ENCODE measurements at places on chromosomes 1 and 21. TPM values are rescaled to one million over a fixed set of nuclear protein-coding genes. Genes with fewer than 3 reads are reported as not detected.

The JMJD4 gene
- total RNA-seq: 43.2 TPM

The LENEP gene
- total RNA-seq: not detected

The ZNF593OS gene
- not detected for total RNA-seq

The ZNF683 gene
- total RNA-seq: not detected

The C1orf185 gene
- total RNA-seq: not detected

The SH2D1B gene
- not detected for total RNA-seq

DNA sequence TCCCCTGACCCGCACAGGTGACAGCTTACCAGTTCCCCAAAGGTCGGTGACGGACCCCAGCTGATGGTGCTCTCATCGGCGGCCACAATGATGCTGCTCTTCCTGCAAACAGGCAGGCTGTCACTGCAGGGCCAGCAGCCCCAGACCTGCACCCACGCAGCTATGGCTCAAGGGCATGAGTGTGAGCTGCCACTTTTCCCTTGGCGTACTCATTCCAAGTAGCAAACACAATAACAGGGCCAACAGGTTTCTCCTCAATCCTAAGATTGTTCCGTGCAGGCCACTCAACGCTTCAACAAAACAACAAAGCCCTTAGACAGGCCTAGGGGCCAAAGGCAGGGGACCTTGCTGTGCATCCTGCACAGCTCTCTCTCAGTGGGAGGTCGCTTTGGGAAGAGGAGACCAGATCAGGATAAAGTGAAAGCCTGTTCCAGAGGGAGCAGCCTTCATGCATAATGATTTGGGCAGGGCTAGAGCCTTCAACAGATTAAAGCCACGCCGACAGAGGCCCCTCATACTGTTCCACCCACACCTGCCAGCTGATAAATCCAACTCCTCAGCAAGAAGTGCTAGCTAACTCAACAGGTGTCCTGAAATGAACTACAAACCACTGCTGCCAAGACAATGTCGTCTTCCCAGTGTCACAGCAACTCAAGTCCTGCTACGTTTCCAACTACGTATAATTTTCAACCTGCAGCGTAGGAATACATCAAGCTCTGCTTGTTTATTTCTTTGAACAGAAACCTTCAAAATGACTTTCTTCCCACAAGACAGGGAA, 27.2 kb downstream of the RCC2 start:
- peak overlapping the region; percentile 23 for H3K27ac ChIP-seq
- no peak for DNase-seq
- no peaks in the 10 kb centered on the region for H3K4me1 ChIP-seq
- no peaks in the 10 kb centered on the region for H3K27me3 ChIP-seq
- H3K36me3 ChIP-seq: peaks cover 99% of the 10 kb centered on the region

DNA sequence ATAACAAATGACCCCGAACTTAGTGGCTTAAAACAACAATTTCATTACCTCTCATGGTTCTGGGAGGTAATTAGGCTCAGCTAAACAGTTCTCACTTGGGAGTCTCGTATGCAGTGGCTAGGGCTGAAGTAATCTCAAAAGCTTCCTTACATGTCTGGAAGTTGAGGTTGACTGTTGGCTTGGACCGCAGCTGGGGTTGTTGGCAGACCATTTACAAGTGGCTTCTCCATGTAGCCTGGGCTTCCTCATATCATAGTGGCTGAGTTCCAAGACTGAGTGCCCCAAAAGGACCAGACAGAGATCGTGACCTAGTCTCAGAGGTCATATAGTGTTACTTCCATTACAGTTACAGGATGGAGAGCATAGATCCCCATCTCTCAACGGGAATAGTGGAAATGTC, 2.4 kb upstream of the POGZ start:
- H3K4me1 ChIP-seq: no peaks in the 10 kb centered on the region
- peaks cover 16% of the 10 kb centered on the region for H3K27me3 ChIP-seq
- no peak overlapping the region for H3K4me3 ChIP-seq
- H3K36me3 ChIP-seq: no peaks in the 10 kb centered on the region
- DNase-seq: no peak

DNA sequence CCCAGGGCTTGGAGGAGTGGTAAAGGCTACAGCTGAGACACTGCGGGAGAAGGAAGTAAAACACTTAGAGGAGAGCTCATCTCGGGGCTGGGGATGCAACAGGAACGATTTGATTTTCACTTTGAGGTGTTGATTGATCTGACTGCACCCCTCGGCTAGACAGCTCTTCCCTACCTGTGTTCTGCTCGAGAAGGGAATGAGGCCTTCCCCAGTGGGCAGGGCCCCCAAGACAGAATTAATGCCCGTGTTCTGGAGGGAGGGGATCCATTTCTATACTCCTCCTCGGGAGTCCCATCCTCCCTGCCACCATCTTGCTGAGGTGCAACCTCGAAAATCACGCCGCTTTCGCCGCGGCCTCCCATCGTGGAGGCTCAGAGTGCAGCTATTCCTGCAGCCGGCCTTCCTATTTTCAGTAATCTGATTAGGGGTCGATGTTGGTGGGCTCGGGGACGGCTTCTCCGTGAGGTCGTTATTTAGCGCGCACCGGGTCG, 2.4 kb downstream of the ATP2B4 start:
- H3K27me3 ChIP-seq: no peaks in the 10 kb centered on the region
- H3K4me1 ChIP-seq: peaks cover 49% of the 10 kb centered on the region
- H3K4me3 ChIP-seq: peak overlapping the region; percentile 75
- peak overlapping the region; percentile 91 for H3K27ac ChIP-seq
- no peaks in the 10 kb centered on the region for H3K36me3 ChIP-seq

GRCh38 chr1:244751271-244751895, 84.1 kb upstream of the COX20 start:
- H3K36me3 ChIP-seq: no peaks in the 10 kb centered on the region
- H3K27me3 ChIP-seq: no peaks in the 10 kb centered on the region
- DNase-seq: no peak
- no peaks in the 10 kb centered on the region for H3K4me1 ChIP-seq

DNA sequence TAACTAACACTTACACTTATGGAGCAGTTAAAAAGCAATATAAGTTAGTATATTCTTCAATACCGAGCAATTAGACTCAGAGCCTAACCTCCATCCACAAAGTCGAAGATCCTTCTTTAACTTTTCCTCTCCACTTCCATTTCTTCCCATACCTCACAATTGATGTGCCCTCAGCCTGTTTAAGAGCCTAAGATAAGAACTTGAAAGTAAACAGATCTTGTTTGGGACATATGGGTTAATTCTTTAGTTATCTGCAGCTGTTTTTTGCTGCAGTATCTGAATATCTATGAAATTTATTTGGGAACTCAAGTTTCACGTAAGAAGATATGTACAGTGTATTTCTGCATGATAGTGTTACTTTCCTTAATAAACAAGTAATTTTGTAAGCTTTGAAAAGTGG, 51.5 kb downstream of the MIGA1 start:
- H3K27me3 ChIP-seq: no peaks in the 10 kb centered on the region
- DNase-seq: no peak
- peak overlapping the region; percentile 96 for H3K27ac ChIP-seq
- H3K4me3 ChIP-seq: no peak overlapping the region
- H3K36me3 ChIP-seq: peaks cover 6% of the 10 kb centered on the region

DNA sequence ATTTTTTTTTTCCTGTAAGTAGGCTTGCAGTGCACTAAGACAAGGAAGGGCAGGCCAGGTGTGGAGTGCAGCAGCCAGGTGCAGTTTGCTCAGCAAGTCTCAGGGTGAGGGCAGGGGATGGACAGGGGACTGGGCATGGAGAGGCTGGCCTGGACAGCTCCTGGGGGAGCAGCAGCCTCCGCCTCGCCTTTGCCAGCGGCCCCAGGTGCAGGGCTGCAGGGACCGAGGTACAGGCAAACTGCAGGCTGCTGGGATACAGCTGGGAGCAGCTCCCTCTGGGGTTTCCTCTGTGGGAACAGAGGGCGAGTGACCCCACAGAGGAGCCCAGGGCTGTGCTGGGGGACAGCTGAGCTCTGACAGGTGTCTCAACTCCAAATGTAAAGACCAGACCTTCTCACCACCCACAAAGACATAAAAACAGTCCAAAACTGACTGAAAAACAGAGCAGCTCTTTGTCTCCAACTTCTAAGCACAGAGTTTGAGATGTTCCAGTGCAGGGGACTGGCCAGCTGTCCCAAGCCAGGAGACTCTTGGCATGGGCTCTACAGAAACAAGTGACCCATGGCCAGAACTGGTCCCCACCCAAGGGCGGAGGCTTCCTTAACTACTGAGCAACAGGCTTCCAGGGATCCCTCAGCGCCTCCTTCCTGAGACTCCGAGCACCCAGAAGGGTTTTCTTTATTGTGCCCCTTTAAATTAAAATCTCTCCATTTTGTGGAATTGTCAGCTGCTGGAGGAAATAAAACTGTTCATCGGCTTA, 27.7 kb upstream of the AJAP1 start:
- no peaks in the 10 kb centered on the region for H3K27me3 ChIP-seq
- H3K4me3 ChIP-seq: no peak overlapping the region
- DNase-seq: no peak
- H3K27ac ChIP-seq: no peak overlapping the region
- no peaks in the 10 kb centered on the region for H3K36me3 ChIP-seq
- H3K4me1 ChIP-seq: no peaks in the 10 kb centered on the region

DNA sequence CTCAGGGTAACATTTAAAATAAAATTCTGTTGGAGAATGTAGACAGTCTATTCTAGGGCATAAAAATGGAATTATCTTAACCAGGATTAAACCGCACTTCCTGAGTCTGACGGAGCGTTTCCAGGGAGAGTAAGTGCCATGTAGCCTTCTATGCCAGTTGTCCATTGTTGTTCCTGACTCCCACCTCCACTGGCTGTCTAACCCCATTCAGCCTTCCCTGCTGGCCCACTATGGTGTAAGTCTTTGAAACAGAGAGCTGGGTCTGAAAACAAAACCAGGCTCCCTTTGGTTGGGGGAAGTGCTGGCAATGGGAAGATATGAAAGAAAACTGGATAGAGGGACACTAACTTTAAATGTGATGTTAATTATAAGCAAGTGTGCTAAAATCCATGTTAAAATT, 71.2 kb upstream of the CNN3 start:
- H3K27ac ChIP-seq: no peak overlapping the region
- H3K4me1 ChIP-seq: no peaks in the 10 kb centered on the region
- no peak for DNase-seq
- H3K36me3 ChIP-seq: no peaks in the 10 kb centered on the region

- no peak overlapping the region for H3K4me3 ChIP-seq
- no peak for DNase-seq
- H3K27me3 ChIP-seq: no peaks in the 10 kb centered on the region
- peak overlapping the region; percentile 37 for H3K27ac ChIP-seq
Measured at GRCh38 chr1:193264313-193265065, 78.1 kb upstream of the B3GALT2 start.

DNA sequence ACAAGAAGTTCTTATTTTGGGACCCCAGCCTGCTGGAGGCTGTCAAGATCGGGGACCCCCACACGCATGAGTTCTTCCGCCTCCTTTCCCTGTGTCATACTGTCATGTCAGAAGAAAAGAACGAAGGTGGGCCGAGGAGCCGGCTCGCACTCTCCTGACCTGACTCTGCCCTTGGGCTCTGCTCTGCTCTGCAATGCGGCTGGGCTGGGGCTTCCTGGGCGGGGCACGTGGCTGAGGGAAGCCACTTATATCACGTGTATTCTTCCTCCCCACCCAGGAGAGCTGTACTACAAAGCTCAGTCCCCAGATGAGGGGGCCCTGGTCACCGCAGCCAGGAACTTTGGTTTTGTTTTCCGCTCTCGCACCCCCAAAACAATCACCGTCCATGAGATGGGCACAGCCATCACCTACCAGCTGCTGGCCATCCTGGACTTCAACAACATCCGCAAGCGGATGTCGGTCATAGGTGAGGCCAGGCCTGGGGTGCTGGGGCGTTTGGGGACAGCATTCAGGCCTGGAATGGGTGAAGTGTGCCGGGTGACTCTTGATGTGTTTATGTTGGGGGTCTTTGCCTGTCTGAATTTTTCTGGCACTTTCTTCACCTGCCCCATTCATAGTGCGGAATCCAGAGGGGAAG, 17.6 kb downstream of the ATP8B2 start:
- H3K27ac ChIP-seq: no peak overlapping the region
- no peak overlapping the region for H3K4me3 ChIP-seq
- no peak for DNase-seq
- H3K36me3 ChIP-seq: peaks cover 51% of the 10 kb centered on the region
- peaks cover 6% of the 10 kb centered on the region for H3K4me1 ChIP-seq
- H3K27me3 ChIP-seq: no peaks in the 10 kb centered on the region

DNA sequence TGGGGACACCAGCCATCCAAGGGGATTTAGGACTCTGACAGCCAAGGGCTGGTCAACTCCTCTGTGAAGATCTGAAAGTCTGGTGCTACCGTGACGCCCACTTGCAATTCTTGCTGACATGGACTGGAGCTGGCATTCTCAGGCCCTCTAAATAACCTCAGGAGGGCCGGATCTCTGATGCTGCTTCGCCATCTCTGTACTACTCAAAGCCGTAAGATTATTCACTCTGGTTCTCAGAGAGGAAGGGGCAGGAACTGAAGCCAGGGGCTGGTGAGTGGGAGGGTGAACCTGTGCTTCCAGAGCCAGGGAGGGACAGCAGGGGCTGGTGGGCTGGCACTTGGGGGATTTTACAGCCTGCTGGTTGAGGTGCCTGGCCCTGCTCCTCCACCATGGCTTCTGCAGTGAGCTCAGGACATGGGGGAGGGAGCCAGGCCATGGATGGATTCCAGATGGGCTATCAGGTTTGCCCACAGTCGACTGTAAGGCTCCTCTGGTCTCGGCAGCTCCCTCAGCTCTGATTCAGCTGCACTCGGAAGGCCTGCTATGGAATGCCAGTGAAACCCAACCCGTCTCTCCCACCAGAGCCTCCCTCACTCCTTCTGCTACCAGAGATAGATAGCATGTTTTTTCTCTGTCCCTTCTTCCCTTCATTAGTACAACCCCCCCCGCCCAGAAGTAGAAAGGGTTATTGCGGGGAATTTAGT, 84.5 kb downstream of the PLXNA2 start:
- H3K27me3 ChIP-seq: no peaks in the 10 kb centered on the region
- H3K4me1 ChIP-seq: peaks cover 32% of the 10 kb centered on the region
- H3K27ac ChIP-seq: no peak overlapping the region

GRCh38 chr1:203338335-203339036, 12.4 kb downstream of the FMOD start:
- peaks cover 6% of the 10 kb centered on the region for H3K4me1 ChIP-seq
- no peak overlapping the region for H3K27ac ChIP-seq
- peak; percentile 73 for DNase-seq
- H3K4me3 ChIP-seq: no peak overlapping the region
- H3K36me3 ChIP-seq: no peaks in the 10 kb centered on the region

- H3K4me3 ChIP-seq: no peak overlapping the region
- no peak for DNase-seq
- no peaks in the 10 kb centered on the region for H3K27me3 ChIP-seq
- no peak overlapping the region for H3K27ac ChIP-seq
- H3K36me3 ChIP-seq: no peaks in the 10 kb centered on the region
Measured at GRCh38 chr1:234570329-234571120, 39.5 kb downstream of the IRF2BP2 start.

GRCh38 chr1:17630048-17630830, 90.7 kb downstream of the ARHGEF10L start:
- peaks cover 5% of the 10 kb centered on the region for H3K36me3 ChIP-seq
- peak overlapping the region; percentile 66 for H3K27ac ChIP-seq
- peak; percentile 93 for DNase-seq
- no peaks in the 10 kb centered on the region for H3K27me3 ChIP-seq

GRCh38 chr1:19377812-19378718, 65.9 kb downstream of the SLC66A1 start:
- no peaks in the 10 kb centered on the region for H3K27me3 ChIP-seq
- peaks cover 46% of the 10 kb centered on the region for H3K36me3 ChIP-seq
- H3K4me3 ChIP-seq: no peak overlapping the region
- H3K4me1 ChIP-seq: no peaks in the 10 kb centered on the region
- no peak overlapping the region for H3K27ac ChIP-seq

Data from MCF 10A (cell line).